Epithelial cell of proximal tubule (primary cell): ENCODE measurements at places on chromosomes 1 and 21. TPM values are rescaled to one million over a fixed set of nuclear protein-coding genes. Genes with fewer than 3 reads are reported as not detected.

- no peak for DNase-seq
Observed at GRCh38 chr1:151511636-151512215, 539 bp downstream of the CGN start.

GRCh38 chr1:78687315-78687714 is 37.7 kb downstream of the IFI44 start:
- no peak for DNase-seq

DNA sequence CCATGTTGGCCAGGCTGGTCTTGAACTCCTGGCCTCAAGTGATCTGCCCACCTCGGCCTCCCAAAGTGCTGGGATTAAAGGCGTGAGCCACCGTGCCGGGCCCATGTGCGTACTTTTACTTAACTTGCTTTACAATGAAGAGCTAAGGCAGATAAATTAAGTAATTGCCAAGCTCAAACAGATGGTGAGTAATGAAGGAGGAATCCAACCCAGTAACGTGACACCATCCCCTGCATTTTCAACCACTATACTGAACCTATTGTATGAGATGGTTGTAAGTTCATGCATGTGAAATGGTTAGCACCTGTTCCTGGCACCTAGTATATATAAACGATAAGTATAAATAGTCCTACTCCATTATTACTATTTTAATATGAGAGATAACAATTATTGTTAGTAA is 588.0 kb upstream of the BEND5 start:
- DNase-seq = no peak

DNA sequence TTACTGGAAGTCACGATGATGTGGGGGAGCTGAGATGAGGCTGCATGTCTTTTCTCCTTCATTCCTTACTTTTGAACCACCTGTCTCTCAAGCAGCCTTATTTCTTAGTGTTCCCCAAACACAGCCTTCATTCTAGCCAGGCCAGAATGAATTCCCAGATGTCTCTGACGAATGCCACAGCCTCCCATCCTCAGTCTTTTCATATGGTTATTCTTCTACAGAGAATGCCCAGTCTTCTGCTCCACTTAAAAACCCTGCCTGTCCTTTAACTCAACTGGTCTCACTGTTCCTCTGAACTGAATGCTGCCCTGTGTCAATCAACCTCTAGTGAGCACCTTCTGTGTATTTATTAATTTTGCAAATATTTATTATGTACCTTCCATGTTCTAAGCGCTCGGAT is 156.2 kb downstream of the PLA2G4A start:
- no peak for DNase-seq

The PEAR1 gene
- total RNA-seq = 19.0 and 20.8 TPM in 2 replicates

GRCh38 chr1:13921190-13921589 is 221.2 kb downstream of the PRDM2 start:
- no peak for DNase-seq

GRCh38 chr1:170857955-170858354 is 77.4 kb upstream of the MROH9 start:
- DNase-seq = no peak

- no peak for DNase-seq
Observed at GRCh38 chr1:50830621-50831020, 129.4 kb downstream of the FAF1 start.

- no peak for DNase-seq
Observed at GRCh38 chr1:66380452-66381212, 153.3 kb upstream of the SGIP1 start.

The TNFRSF9 gene
- total RNA-seq = 0.69 and 1.4 TPM in 2 replicates

DNA sequence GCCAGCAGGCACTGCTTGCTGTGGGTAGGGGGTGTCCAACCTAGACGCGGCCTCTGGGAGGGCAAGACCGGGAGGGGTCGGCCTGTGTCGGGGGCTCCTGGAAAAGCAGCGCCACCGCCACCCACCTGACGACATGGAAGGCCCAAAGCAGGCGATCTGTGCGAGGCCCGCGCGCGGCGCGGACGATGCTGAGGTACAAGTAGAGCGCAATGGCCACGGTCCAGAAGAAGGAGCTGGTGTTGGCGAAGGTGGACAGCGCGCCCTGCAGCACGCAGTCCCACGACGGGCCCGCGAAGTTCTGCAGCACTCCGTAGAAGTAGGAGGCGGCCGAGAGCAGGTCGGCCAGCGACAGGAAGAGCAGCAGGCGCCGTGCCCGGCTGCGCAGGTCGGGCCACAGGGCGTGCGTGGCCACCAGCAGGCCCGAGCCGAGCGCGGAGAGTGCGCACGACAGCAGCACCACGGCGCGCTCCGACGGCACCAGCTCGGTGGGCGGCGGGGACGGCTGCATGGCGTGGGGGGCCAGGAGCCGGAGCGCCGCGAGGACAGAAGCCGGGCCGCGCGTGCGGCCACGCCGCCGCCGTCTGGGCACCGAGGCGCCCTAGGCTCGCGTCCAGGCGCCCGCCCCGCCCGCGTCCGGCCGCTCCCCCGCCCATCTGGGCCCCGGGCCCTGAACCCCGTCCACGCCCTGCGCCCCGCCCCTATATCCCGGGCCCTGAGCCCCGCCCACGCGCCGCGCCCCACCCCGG is at the start of gene GPR157:
TSS of gene GPR157 (minus strand) at position 583 of the 746 bp plus-strand sequence. CDS start at position 508, 75 bp downstream.
- DNase-seq = no peak

- DNase-seq = no peak
Observed at GRCh38 chr1:26468911-26469310, 3.3 kb upstream of the HMGN2 start.

- DNase-seq = no peak
Observed at GRCh38 chr1:203049576-203050180, 23.4 kb downstream of the PPFIA4 start.

DNA sequence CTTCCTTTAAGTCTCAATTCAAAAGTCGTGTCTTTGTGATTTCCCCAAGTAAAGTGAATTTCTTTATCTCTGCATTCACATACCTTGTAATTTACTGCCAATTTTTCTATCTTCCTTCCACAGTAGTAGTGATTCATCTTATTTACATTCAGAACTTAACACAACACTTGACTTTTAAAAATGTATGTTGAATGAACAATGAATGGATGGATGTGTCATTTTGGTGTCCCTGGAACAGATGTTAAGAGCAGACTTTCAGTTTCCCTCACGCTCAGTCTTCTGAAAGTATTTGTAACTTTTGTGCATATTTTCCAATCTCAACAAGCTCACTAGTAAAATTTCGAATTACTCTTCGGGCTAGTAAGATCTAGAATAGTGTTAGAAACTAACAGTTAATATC is 352.0 kb downstream of the HHIPL2 start:
- no peak for DNase-seq

The RIPPLY3 gene
- 4.7 and 5.1 TPM in 2 replicates for total RNA-seq

- peak; percentile 26 for DNase-seq
Observed at GRCh38 chr1:7207875-7208646, 422.8 kb downstream of the CAMTA1 start.

The CELF3 gene
- total RNA-seq = not detected in 2 replicates

- DNase-seq = no peak
Observed at GRCh38 chr1:6984986-6985385, 199.7 kb downstream of the CAMTA1 start.

The HOOK1 gene
- total RNA-seq = 3.6 and 4.2 TPM in 2 replicates

DNA sequence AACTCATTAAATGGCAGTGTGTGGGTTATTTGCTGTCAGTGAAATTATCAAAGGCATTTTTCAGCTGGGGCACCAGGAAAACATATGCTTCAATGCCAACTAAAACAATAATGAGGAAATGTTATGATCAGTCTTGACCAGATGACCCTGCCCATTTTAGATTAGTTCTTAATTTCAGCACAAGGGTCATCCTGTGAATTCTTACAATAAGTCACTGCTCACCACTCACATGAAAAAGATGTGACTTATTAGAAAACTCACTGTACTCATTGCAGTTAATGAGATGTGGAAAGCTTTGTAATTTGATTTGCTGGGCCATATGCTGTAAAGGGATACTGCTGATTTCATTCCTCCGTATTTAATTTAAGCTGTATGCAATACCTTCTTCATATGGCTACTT is 178.5 kb upstream of the LMO4 start:
- no peak for DNase-seq

GRCh38 chr21:35159881-35160280 is 110.8 kb upstream of the RUNX1 start:
- DNase-seq = no peak

The C4BPB gene
- total RNA-seq = not detected in 2 replicates

The SLC45A1 gene
- 0.22 and 0.63 TPM in 2 replicates for total RNA-seq

DNA sequence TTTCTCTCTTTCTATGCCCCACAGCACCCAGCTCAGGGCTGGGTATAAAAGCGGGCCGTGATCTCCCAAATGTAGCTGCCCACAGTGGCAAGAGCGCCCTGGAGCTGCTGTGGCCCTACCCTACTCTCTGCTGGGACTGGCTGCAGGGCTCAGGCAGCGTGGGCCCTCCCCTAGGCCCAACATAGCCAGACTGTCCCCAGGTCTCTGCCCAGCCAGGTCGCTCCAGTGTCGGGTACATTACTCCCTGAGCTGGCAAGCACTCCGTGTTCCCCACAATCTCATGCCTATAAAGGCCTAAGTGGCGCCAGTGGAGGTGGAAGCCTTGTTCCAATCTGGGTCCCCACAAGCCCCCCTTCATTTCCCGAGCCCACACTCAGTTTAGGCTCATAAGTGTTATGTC is 66.2 kb downstream of the GLIS1 start:
- no peak for DNase-seq

- DNase-seq = no peak
Observed at GRCh38 chr1:168312718-168313604, 32.3 kb downstream of the TBX19 start.

The CSMD2 gene
- 0.07 and 0.98 TPM in 2 replicates for total RNA-seq

DNA sequence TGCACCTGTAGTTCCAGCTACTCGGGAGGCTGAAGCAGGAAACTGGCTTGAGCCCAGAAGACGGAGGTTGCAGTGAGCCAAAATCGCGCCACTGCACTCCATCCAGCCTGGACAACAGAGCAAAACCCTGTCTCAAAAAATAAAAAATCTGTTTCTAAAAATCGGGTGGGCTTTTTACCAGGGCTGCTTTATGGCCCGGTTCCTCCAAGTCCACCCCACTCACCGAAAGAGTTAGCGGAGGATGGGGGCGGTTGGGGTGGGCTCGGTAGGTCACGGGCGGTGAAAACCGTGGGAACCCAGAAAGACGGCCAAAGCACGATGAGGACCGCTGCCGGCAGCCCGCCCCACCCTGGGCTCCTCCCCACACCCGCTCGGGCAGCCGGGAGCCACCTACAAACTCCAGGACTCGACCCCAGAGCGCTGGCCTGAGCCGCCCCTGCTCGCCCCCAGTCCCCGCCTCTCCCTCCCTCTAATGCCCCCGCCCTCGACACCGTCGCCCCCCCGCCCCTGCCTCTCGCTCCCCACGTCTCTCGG is 846 bp upstream of the PER3 start:
- no peak for DNase-seq

The ADGRB2 gene
- 0.65 and 1.2 TPM in 2 replicates for total RNA-seq

GRCh38 chr1:168623003-168623828 is 46.8 kb downstream of the XCL1 start:
- DNase-seq = no peak

DNA sequence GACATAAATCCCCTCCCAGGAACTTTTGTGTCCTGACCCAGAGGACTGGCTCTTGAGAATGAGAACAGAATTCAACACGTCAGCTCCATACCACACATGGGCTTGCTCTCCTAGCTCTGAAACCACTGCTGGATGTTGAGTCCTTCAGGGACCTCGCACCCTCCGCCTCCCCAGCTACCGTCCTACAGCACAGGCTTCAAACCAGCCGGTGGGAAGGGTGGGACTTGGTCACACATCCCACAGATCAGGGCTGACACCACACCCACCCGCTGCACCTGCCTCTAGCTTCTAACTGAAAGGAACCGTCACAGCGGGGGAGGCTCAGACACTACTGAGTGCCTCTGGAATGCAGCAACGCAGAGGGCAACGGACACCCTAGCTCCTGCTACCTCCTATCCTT is 24.0 kb downstream of the MRAP start:
- no peak for DNase-seq

The IL19 gene
- total RNA-seq = not detected in 2 replicates

- DNase-seq = no peak
Observed at GRCh38 chr1:25815208-25816111, 4.3 kb upstream of the MTFR1L start.

GRCh38 chr1:64983110-64983509 is 16.8 kb upstream of the JAK1 start:
- DNase-seq = peak; percentile 63

GRCh38 chr1:59568158-59568935 is 246.4 kb upstream of the HOOK1 start:
- DNase-seq = no peak

DNA sequence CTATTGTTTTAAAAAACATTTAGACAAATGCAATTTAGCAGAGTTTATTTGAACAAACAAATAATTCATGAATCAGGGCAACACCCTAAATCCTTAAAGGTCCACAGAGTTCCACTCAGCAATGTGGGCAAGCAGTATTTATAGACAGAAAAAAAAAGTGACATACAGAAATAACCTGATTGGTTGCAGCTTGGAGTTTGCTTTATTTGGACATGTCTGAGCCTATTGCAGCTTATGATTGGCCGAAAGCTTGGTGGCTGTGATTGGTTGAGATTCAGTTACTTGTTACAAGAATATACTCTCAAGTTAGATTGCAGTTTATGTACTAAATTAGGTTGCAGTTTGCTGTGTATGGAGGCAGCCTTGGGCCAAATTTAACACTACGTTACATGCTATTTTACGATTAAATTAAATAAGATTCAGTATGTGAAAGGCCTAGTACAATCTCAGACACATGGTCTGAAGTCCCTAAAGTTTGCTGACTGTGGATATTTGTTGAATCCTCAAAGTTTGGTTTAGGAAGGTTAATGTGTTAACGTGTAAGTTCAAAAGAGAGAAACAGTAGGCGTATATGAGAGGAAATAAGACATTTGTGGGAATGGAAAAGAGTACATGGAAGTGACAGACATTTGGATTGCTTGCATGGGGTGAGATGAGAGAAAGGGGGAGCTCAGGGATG is 6.9 kb upstream of the CAMSAP2 start:
- no peak for DNase-seq

DNA sequence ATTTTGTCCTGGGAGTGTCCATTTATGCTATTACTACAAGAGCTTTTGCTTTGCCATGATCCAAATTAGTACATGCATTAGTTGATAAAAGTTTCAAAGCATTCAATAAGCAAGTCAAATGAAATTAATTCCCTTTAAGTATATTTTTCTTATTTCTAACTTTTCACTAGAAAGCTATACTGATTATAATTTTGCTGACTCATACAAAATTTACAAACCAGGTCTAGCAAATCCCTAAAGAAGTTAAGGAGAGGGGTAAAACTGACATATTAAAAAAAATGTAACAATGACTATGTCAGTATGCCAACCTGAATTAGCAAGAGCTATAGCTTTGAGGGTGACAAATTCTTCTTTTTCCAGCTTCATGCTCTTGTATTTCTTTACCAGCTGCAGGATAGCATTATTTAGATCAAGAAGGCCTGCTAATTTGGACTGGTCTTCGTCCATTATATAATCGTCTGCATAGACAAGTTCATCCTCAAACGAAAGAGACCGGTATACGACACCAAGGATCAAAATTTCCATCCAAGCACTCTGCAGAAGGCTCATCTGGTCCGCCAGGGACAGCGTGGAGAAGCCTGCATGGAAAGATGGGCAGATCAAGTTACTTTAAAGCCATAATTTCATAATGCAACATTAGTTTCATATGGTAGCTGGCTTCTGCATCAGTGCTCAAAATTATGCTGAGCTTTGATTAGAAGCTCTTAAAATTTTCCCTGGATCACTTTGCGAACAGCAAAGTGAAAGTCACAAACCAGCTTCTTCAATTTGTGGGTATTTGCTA is 95.8 kb upstream of the USH2A start:
- no peak for DNase-seq

The NGF gene
- 2.0 and 2.7 TPM in 2 replicates for total RNA-seq
